Fibroblast of skin of left quadriceps (primary cell): ENCODE measurements at places on chromosomes 2 and 18.

GRCh38 chr2:149161481-149162225 lies 123.2 kb downstream of the LYPD6B start:
- DNase-seq: no peak

GRCh38 chr2:8796878-8797550 lies 40.4 kb downstream of the KIDINS220 start:
- DNase-seq: no peak

DNA sequence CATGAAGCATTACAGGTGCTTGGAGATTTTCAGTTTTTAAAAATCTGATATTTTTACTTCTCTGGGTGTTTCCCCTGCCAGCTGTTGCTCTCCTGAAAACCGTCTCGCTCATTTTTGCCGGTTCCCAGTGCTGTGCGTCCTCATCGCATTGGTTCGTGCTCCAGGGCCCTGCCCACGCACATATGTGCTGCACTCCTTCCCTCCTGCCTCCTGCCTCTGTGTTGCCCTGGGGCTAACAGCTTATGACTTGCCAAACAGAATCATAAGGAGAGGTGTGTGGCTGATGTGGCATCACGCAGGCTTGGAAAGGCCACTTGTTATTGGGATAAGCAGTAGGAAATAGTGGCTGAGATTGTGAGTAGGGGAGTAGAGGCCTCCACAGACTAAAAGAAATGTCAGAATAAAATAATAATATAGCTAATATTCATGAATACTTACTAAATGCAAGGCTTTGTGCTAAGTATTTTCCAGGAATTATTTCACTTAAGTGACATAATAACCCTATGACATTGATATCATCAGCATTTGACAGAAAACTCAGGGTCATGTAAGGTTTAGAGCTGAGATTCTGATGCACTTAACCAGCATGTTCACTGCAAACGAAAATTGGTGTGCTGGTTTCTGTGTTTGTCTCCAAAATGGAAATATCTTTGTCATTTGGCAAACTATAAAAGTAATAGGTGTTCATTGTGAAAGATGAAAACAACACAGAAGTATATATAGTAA lies 53.5 kb downstream of the SLC4A1AP start:
- DNase-seq: no peak

DNA sequence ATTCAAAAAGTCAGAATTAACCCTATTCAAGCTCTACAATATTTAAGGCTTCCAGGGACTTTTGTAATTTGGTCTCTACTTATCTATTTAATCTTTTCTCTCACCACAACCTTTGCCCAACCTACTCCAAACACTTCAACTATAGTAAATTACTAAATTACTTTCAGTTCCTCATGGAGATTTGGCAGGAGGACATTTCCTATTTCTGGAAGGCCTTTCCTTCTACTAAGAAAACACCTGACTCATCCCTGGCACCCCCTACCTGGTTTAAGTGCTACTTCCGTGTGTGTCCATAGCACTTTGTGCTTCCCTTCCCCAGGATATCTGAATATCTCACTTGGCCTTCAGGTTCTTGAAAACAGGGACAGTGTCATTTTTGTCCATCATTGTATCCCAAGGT lies 96.3 kb downstream of the UPP2 start:
- DNase-seq: no peak

DNA sequence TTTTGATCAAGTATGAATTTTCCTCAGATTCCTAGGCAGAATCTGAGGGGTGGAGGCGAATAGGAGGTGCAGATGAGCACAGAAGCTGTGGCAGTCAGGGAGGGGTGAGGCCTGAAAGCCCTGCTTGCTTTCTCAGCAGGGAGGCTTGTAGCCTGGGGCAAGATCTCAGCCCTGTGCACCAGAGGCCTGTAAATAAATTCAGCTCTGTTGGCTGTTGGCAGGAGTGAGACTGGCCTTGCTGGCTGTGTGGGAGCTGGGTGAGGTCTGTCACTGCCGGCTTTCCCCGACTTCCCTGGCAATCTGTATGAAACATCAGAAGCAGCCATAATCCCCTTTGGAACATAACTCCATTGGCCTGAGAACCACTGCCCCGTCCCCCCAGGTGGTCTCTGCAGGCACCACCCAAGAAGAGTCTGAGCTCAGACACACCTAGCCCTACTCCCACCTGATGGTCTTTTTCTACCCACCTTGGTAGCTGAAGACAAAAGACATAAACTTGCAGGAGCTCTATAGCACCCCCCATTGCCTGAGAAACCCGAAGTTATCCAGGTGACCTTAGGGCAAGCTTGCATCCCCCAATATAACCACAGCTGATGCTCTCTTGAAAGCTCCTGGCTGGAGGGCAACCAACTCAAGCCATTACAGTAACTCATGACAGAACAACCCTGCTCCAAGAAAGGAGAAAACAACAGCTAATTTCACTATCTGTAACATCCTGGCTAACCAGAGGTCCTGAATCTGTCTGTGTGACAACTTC lies 32.3 kb downstream of the EVA1A start:
- DNase-seq: no peak

- no peak for DNase-seq
Measured at GRCh38 chr2:113887009-113887792, 2.7 kb upstream of the ACTR3 start.

GRCh38 chr2:46798998-46799698 lies 116.5 kb downstream of the MCFD2 start:
- DNase-seq: no peak

DNA sequence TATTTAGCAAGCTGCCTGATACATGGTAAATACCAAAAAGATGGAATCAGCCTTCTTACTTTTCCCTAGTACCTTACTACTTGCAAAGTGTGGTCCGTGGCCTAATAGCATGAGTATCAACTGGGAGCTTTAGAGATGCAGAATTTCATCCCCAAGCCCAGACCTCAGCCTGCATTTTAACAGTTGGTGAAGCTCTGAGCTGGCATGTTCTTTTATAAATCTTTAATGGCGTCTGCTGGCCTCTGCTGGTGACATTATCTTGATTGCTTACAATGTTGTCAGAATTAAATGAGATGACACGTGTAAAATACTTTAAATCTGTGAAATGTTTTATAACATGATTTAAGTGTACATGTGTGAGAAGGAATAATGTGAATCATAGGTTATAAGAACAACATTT lies 115.1 kb upstream of the NOSTRIN start:
- no peak for DNase-seq

- no peak for DNase-seq
Measured at GRCh38 chr18:58315739-58316215, 271.8 kb downstream of the NEDD4L start.

GRCh38 chr2:100408104-100408503 lies 9.4 kb downstream of the CHST10 start:
- no peak for DNase-seq

DNA sequence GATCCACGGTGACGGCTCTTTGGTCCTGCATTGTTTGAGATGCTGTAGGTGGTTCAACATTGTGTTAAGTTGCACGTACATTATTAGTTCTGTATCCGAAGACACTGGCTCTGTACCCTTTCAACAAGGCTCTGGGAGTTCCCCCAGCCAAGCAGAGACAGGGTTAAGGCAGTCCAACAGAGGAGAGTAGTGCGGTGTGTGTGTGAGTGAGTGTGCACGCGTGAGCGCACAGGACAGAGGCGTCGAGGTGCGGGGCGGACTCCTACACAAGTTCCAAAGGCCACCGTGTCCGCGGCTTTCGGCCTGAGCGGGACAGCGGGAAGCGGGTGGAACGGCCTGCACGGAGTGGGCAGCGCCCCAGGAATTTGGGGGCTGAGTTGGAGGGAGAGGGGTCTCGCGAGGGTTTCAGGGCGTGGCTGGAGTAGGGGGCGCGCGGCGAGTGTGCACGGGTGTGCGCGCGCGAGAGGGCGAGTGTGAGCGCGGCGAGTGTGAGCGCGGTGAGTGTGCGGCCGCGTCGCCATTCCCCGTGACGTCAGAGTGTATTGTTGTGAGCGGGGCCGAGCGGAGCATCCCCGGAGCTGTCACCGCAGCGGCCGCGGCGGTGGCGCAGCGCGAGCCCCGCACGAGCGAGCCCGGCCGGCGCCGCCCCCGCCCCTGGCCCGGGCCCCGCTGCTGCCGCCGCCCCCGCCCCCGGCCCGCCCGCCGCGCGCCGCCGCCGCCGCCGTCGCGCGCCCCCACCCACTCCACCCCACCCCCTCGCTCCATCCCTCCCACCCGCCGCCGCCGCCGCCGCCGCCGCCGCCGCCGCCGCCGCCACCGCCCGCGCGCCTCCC lies at the start of gene ASXL3:
Gene ASXL3 (plus strand): TSS at position 535 of the 833 bp plus-strand sequence. CDS start 413 bp downstream, outside the sequence.
- no peak for DNase-seq

GRCh38 chr2:111108745-111109271 lies 11.9 kb upstream of the BCL2L11 start:
- DNase-seq: no peak

DNA sequence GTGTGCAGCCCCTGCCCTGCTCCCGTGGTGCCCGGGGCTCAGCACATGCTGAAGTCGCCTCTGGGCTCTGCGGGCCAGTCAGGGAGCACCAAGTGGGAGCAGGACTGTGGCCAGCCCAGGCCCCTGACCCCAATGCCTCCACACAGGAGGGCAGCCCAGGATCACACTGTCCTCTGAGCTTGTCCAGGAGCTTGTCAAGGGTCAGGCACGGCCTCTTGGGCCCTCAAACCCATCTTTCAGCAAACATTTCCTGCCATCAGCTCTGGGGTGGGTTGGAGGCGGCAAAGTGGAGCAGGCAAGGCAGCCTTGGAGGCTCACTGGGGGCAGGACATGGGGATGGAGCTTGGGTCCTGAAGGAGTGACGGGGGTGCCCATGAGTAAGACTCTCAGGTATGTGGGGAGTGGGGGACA lies 10.3 kb downstream of the SNED1 start:
- DNase-seq: no peak

DNA sequence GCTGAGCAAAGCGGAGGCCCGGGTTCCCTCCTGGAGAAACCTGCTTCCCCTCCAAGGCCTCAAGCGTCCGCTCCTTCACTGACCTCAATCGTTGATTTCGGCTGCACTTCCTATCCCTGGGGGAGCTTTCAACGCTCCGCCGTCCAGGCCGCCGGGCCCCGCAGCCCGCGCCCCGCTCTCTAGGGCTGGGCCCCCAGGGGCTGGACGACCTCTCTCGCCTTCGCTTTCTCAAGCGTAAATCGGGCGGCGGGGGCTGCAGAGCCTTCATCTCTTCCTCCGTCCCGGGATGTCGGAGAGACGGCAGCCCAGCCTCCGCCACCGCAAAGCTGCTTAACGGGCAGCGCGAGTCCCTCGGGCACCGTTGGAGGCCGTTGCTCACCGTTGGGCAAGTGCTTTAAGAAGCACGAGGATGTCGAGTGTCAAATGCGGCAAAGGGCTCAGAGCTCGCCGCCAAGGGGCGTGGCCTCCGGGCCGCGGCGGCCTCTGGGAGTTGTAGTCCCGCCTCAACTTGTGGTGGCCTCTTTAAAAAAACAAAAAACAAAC lies 8.5 kb downstream of the HES6 start:
- DNase-seq: no peak

DNA sequence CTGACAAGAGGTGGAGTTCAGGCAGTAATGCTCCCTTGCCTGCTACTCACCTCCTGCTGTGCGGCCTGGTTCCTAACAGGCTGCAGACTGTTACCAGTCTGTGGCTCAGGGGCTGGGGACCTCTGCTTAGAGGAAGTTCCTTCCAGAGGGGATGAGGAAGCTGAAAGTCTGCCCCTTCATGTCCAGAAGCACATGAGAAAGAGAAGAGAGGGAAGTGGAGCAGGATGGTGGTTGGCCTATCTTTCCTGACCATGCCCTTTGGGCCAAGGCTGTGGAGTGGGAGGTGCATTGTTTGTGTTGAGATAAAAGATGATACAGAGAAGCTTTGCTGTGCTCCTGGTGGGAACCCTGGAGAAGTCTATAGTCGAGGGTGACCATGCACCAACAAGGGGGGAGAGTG lies 112.5 kb downstream of the LPIN1 start:
- DNase-seq: no peak
